ENCODE measurements at places on chromosomes 1 and 21. TPM values are rescaled to one million over a fixed set of nuclear protein-coding genes. Genes with fewer than 3 reads are reported as not detected.
A peak's percentile ranks its signal among the peaks of the same experiment; 100 is the strongest.

C1orf167 gene
- total RNA-seq: not detected

DNA sequence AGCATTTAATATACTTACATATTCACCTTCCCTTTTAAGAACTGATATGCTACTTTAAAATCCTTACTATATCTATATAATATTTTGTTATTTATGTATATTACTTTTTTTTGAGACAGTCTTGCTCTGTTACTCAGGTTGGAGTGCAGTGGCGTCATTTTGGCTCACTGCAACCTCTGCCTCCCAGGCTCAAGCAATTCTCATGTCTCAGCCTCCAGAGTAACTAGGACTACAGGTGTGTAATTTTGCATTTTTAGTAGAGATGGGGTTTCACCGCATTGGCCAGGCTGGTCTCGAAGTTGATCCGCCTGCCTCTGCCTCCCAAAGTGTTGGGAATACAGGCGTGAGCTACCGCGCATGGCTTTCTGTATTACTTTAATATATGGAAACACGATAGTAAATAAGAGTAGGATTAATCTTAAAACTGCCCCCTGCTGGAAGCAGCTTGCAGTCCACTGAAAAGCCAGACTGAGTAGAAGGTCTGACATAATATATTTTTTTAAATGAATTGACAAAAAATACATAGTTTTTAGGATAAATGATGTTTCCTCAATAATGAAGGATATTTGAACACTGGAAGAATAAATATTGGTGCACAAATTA lies 24.4 kb downstream of the RCAN3 start:
- DNase-seq: peak; percentile 48

DNA sequence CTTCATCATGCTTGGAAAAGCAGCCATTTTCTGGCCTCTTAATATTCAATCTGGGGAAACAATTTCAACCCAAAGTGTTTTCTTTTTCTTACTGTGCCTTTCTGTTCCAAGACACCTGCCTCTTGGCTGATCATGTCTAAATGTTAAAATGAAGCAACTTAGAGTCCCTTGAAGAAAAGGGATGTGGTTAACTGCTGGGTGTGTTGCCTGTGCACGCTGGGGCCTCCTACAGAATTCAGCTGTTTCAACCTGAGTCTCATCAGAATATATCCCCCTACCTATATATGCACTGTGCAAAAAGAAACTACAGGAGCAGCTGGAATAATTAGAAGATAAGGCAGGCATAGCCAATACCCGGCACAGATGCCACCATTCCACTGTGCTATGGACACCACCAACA lies 222.0 kb downstream of the OMA1 start:
- no peak for DNase-seq

DNA sequence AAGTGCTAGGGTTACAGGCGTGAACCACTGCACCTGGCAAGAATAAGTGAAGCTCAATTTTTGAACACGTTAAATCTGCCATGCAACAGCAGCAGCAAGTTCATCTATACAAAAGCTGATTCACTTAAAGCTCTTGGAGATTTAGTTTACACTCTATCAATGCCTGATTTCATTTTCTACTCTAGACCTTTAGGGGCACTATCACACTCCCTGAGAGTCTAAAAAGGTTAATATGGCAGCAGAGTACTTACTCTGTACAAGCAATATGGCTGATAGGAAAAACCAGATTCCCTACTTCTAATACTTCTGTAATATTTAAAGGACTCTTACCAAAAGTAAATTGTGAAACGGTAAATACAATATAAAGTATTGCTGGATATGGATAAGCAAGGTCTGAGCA lies 4.8 kb downstream of the RBM34 start:
- DNase-seq: no peak

DNA sequence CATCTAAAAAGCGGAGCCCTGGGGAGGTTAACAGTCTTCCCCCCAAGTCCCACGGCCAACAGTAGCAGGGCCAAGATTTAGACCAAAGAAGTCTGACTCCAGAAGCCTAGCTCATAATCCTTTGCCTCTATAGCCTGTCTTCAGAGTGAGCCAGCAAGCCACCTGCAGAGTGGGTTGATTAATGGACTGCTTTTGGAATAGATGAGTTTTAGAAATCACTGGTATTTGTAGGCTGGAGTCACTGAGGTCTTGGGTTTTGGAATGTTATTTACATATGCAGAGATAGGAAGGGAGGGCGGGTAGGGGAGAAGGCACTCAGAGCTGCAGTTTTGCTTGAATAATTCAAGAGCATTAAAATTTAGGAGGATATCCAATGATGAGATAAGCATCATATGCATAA lies 90.8 kb upstream of the L1TD1 start:
- no peak for DNase-seq

DNA sequence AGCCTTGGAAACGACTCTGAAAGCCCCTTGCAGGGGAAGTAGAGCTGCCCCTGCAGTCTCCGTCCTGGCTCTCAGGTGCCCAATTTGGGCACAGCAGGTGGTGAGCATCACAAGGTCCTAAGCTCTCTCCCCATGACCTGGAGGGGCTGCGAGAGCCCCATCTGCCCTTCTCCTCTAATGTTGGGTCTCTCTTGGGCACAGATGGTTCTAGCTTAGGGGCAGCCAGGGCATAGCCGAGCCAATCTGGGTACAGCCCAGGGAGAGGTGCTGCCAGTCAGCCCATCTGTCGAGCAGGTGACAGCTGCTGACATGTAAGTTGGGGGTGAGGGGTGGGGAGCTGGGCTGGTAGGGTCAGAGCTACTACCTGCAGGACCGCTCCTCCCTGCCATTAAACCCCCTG lies 50.7 kb downstream of the SYT2 start:
- DNase-seq: no peak

DNA sequence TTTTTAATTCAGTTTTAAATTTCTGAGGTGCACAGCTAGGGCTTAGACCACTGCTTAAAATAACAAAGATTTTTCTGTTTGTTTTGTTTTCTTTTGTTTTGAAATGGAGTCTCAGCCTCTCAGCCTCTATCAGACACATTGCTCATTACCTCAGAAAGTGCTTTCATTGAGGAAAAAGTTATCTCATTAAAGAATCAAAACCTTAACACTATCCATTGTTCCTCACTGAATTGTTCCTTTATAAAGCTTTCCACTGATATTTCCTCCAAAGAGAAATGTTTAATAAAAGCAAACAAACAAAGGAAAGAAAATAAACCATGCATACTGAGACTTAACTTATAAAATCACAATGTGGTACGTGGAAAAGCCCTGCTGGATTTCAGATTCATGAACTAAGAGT lies 63.8 kb downstream of the SIPA1L2 start:
- DNase-seq: no peak

GRCh38 chr1:32906654-32907053 lies 5.5 kb upstream of the TMEM54 start:
- no peak for DNase-seq

DNA sequence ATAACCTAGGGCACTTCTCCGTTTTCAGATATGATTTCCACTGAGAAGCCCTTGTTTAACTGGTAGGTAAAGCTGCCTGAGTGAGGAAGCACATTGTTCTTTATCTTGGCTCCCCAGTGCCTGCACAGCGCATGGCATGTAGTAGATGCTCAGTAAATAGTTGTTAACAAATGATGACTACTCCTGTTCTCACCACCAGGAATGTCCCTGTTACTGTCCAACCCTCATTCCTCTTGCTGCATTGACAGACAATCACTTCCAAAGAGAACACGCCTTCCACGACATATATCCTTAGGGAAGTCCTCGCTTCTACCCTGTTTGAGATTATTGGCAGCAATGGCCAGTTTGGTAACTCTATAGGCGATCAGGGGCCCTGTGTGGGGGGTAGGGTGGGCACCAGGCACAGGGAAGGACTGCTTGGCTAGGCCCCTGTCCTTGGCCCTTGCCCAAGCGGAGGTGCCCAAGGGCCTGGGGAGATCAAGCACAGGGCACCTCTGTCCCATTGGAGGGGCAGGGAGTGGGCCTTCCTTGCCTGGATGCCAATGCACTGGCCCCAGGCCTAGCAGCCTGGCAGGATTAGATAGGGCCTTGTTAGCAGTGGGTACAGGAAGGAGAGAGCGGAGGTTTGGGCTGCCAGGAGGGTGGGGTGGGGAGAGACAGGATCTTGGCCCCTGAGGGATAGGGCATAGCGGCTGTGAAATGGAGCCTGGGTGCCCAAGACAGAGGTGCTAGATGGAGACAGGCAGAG lies 10.2 kb downstream of the NES start:
- no peak for DNase-seq

GRCh38 chr1:218467101-218468072 lies 122.3 kb downstream of the TGFB2 start:
- DNase-seq: no peak

DNA sequence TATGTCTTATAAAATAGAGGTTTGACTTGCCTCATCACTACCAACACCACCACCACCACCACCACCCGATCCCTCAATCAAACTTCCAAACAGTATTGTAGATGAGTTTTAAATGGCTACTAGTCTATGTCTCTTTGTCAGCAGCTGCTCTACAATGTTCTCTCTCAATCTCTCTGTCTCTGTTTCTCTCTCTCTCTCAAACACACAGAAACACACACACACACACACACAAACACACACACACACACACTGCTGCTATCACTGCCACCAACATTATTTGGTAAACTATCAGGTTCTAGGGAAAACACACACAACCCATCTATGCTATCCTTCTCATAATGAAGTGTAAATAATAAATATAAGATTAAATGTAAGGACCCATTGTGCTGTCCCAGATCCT lies 2.4 kb downstream of the TNFSF4 start:
- no peak for DNase-seq

All from activated naive CD4-positive, alpha-beta T cell treated with anti-CD3 and anti-CD28 coated beads, Interleukin-2, amount 50 U/mL, for 72 hours (primary cell).